NCI-H187 treated with DMSO at 0.1 percent for 48 hours (cell line): ENCODE measurements at places on chromosomes 4 and X.

GRCh38 chr4:104128850-104129213 is 365.9 kb downstream of the CXXC4 start:
- DNase-seq = no peak

DNA sequence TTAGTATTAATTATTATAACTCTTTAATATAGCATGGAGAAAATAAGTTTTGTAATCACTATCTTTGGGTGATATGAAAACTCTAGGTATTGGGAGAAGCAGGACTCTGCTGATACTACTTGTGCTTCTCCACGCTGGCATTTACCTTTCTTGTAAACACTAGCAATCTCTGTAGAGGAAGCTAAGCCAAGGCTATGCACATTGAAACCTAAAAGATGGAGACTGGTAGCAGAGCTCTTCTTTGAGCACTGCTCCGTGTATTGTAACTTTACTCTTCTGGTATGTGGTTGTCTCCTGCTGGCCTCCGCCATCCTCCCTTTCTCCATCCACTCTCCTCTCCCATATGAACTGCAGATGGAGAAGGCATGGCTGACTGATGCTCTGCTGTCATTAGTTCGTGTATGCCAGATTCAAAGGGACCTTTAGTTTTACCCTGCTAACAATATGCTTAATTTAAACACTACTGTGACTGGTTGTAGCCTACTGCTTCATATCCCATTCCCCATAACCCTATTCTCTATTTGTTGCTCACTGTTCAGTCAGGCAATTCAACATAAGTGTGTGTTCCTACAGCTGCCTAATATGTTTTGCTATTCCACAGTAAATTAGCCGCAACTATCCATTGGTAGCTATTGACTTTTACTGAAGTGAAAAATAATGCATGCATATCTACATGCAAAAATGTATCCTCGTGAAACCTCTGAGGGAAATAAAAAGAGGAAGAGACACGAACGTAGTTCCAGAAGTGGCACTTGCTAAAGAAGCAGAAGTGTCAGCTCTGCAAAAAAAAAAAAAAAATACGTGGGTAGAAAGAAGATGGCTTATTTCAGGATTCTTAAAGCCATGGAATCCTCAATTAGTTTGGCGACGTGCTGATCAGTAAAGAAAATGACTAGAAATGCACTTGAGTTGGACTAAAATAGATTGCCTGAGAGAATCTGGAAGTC is 55.6 kb upstream of the CCSER1 start:
- no peak for DNase-seq

GRCh38 chr4:28093071-28093470 is 1232.4 kb downstream of the STIM2 start:
- no peak for DNase-seq

DNA sequence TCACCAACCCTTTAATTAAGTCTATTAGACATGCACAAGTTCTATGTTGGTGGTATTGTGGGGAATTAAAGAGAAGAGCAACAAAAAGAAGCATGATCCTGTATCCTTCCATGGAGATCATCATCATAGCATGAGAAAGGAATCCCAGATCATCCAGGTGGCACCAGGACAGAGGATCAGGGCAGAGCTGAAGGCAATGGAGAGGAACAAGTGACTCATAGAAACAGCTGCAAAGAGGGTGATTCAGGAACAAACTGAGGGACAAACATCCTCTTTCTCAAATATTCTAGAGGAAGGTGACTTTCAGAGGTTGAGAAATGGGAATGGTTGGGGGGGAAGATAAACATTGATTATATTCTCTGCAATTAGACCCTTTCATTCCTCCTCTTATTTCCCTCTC is 105.5 kb upstream of the OTUD4 start:
- DNase-seq = no peak
